ENCODE measurements at places on chromosomes 2 and 18.

DNA sequence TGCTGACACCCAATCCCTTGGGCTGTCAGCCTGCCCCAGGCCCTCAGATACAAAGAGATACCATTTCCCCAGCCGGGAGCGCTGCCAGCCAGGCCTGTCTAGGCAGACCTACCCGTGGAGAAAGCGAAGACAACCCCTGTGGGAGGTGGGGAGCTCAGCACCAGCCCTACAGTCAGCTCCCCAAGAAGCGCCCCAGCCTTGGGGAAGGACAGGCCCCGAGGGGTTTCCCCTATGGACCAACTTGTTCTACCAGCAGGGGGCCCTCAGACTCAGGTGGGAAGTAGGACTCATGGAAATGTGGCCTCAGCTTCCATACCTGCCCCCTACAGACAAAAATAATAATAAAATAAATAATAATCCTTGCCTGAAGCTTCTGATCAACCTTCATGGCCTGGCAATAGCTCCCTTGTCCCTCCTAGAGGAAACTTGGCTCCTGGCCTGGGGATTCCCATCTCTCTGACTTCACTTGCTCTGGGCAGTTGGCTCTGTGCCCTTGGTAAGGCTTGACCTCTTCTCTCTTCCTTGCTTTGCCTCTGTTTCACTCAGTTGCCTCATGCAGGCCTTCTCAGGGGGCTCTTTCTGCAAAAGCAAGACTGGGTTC lies 7.0 kb downstream of the SLC35F6 start:
- no peak for DNase-seq

DNA sequence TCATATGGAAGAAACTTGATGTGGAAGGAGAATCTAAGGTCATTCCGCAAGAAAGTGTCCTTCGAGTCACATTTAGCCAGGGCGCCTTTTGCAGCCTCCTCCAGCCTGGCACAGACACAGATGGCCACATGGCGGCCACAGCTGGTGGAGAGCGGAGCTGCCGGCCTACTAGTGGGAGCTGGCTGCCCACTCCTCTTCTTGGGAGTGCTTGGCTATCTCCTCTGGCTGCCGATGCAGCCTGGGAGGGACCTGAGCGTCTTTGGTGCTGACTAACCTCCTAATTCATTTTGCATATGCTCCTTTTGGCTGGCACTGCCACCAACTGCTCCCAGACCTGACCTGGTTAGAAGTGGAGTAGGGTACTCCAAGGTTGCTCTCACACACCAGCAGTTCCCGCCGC lies 199.3 kb upstream of the MYT1L start:
- DNase-seq: no peak

DNA sequence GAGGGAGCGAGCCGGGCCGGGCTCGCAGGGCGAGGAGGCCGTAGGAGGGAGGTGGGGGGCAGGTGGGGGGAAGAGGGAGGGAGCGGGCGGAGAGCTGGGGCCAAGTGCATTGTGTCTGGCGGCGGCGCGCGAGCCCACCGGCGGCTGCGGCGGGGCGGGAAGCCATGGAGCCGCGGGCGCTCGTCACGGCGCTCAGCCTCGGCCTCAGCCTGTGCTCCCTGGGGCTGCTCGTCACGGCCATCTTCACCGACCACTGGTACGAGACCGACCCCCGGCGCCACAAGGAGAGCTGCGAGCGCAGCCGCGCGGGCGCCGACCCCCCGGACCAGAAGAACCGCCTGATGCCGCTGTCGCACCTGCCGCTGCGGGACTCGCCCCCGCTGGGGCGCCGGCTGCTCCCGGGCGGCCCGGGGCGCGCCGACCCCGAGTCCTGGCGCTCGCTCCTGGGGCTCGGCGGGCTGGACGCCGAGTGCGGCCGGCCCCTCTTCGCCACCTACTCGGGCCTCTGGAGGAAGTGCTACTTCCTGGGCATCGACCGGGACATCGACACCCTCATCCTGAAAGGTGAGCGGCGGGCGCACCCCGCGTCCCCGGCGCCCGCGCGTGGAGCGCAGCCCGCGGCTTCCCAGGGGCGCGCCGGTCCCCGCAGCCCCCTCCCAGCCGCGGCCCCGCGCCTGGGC lies at the start of gene TMEM178A:
TSS of gene TMEM178A (plus strand) at position 107 of the 680 bp plus-strand sequence. CDS start at position 165, 58 bp downstream.
- DNase-seq: no peak

- no peak for DNase-seq
Observed at GRCh38 chr2:191676790-191677645, 918 bp upstream of the NABP1 start.

DNA sequence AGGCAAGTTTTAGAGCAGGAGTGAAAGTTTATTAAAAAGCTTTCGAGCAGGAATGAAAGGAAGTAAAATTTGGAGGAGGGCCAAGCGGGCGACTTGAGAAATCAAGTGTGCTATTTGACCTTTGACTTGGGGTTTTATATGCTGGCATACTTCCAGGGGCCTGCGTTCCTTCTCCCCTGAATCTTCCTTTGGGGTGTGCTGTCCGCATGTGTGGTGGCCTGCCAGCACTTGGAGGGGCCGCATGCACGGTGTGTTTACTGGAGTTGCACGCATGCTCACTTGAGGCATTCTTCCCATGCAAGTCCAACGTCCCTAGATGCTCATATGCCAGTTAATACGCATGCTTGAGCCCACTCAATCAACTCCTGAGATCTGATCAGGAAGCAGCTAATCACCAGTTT lies 78.3 kb upstream of the MAP4K4 start:
- no peak for DNase-seq

DNA sequence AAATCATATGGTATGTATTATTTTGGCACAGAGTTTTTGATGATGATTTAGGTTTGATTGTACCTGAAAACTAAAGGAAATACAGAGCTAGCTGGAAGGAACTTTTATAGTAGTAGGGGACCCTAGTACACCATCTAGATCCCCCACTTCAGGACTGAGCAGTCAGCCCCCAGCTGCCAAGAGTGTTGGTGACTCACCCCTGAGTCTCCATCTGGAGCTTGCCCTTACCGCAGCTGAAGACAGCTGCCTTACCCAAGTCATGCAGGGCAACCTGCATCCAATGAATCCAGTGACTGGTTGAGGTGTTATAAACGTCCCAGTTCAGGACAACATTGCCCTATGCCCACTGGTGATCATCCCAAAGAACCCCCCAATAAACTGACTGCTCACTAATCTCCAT lies 15.3 kb downstream of the PMS1 start:
- no peak for DNase-seq

DNA sequence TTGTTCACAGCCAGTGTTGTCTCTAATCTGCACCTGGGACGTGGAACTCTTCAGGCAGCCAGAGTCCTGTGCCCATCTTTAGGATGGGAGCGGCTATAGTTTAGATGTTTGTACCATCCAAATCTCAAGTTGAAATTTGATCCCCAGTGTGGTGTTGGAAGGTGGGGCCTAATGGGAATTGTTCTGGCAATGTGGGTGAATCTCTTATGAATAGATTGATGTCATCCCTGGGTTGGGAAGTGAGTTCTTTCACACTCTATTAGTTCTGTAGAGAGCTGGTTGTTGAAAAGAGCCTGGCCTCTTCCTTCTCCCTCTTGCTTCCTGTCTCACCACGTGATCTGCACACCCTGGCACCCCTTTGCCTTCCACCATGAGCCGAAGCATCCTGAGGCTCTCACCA lies 300.9 kb downstream of the TXNL1 start:
- DNase-seq: no peak

DNA sequence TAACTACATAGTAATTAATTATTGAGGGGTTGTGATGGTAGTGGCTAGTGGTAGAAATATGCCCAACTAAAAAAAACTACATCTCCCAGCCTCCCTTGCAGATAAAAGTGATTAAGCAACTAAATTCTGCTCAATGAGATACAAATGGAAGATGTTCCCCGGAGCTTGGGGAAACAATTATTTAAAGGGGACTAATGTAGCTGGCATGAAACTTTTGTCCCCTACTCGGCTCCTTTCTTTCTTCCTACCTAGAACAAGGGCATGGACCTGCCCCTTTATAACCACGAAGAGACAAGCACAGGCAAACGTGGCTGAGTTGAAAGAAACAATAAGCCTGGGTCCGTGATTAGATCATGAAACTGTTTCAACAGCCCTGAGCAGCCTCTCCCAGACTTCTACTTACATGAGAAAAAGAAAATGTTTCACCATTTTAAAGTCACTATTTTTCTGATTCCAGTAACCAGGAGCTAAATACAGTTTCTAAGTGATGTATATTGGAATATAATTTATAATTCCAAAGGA lies 236.9 kb downstream of the SCG2 start:
- DNase-seq: no peak

DNA sequence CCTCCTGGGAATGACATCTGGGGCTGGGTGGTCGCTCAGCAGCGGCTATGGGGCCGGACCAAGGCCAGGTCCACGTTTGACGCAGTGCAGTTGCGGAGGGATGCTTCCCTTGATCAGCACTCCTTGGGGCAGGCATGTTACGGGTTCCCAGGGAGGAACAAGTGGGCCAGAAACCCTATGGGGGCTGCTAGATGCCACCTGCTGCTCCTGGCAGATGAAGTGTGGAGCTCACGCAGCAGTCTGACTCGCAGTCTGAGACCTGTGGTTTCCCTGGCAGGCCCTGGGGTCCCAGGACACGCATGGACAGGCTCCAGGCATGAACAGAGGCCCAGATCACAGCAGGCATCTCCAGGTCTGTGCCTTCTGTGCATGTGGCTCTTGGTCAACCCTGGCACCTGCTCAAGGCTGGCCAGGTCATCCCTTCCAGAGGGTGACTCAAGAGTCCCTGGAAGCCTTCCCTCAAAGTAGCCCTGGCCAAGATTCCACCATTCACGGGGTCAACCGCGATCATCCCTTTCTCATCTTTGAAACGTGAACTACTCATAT lies 20.0 kb downstream of the KCNF1 start:
- DNase-seq: no peak

- DNase-seq: no peak
Observed at GRCh38 chr2:169260246-169260645, 102.1 kb downstream of the LRP2 start.

GRCh38 chr2:219737270-219737691 lies 109.9 kb downstream of the SLC4A3 start:
- no peak for DNase-seq

- DNase-seq: no peak
Observed at GRCh38 chr2:191318729-191319078, 73.5 kb downstream of the MYO1B start.

- peak; percentile 49 for DNase-seq
Observed at GRCh38 chr2:28291811-28292440, 100.7 kb upstream of the FOSL2 start.

- DNase-seq: no peak
Observed at GRCh38 chr2:33241581-33241980, 234.9 kb upstream of the RASGRP3 start.

- no peak for DNase-seq
Observed at GRCh38 chr18:42045346-42045745, 90.3 kb downstream of the PIK3C3 start.

DNA sequence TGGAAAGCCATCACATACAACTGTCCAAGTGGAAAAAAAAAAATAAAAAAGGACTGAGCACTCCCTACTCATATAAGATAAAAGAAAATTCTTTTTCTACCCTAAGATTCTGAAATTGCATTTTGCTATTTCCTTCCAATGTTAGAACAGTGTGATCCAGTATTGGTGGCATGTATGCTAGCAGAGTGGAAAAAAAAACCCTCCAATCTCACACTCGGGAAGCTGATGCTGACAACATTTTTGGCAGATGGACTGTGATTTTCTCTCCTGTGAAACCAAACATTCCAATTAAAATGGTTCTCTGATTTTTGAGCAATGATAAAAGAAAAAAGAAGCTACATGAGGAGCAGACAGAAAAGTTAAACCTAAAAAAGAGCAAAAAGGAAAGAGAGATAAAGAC lies 419.8 kb downstream of the DPP10 start:
- DNase-seq: no peak

DNA sequence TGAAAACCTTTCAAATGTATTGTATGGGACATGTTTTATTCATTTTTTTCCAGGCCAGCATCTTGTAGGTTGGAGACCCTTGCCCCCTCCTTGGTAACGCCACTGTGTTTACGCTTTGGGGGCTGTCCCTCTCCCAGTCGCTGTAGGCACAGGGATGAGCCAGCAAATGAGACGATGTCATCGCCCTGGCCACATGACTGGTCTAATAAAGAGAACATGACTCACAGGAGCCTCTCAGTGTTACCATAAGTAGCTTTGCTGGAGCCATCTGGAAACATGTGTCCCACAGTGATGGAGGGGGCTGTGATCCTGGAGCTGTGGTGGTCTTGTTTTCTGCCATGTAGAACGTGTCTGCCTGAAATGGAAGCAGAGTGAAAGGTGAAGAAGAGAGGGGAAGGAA lies 78.9 kb downstream of the CD8B2 start:
- no peak for DNase-seq

- no peak for DNase-seq
Observed at GRCh38 chr2:172704072-172704936, 31.3 kb upstream of the RAPGEF4 start.
